Activated T-helper 17 cell treated with anti-CD3 and anti-CD28 coated beads, Interleukin-2, amount 50 U/mL, for 72 hours (primary cell): ENCODE measurements at places on chromosomes 5 and 9.

DNA sequence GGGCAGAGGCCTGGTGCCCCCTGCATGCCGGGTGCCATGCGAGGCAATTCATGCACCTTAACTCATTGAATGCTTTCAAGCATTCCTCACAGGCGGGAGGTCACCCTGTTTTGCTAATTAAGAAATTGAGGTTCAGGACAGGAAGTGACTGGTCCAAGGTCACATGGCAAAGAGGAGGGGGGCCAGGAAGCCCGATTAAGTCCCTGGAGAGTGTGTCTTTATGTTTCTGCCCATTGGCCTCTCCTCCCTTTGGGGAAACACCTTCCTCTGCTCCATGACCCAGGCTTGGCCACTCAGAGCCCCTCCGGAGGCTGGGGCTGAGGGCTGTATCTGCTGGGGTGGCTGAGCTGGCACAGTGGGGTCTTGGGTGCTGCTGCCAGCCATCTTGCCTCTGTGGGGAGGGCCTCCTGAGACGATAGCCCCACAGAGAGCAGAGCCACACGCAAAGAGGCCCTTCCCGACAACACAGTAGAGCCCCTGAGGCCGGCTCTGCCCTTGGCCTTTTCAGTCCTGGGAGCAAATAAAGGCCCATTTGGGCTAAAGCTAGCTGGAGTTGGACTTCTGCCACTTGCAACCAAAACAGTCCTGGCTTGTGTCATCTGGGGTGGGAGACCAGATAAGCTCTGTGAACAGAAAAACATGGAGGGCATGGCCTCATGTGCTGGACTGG is 90.8 kb upstream of the NEURL1B start:
- ATAC-seq = no peak

DNA sequence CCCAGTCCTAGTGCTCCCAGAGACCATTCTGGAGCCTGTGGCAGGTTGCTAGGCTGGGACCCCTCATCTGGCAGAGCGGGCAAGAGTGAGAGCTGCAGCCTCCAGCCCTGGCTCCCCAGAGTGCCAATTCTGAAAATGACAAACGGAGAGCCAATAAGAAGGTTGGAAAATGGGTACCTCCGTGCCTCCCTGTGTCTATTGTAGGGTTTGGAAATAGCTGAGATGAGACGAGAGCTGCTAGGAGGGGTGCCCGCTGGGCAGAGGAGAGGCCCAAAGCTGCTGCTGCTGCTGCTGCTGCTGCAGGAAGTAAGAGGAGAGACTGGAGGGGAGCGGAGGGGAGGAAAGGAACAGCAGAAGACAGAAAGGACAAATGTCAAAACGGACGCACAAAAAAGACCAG is 36.0 kb upstream of the FUBP3 start:
- no peak for ATAC-seq

GRCh38 chr9:104589626-104590025 is 9.6 kb downstream of the OR13C5 start:
- ATAC-seq = no peak

- ATAC-seq = no peak
These were observed 832.1 kb upstream of the ZNF608 start for GRCh38 chr5:125578551-125578950.

GRCh38 chr9:112065806-112066606 is 109.1 kb downstream of the SUSD1 start:
- ATAC-seq = no peak

- ATAC-seq = no peak
These were observed 24.9 kb downstream of the ROPN1L start for GRCh38 chr5:10466446-10467073.

- no peak for ATAC-seq
These were observed 343.7 kb downstream of the GLIS3 start for GRCh38 chr9:3956081-3956671.

DNA sequence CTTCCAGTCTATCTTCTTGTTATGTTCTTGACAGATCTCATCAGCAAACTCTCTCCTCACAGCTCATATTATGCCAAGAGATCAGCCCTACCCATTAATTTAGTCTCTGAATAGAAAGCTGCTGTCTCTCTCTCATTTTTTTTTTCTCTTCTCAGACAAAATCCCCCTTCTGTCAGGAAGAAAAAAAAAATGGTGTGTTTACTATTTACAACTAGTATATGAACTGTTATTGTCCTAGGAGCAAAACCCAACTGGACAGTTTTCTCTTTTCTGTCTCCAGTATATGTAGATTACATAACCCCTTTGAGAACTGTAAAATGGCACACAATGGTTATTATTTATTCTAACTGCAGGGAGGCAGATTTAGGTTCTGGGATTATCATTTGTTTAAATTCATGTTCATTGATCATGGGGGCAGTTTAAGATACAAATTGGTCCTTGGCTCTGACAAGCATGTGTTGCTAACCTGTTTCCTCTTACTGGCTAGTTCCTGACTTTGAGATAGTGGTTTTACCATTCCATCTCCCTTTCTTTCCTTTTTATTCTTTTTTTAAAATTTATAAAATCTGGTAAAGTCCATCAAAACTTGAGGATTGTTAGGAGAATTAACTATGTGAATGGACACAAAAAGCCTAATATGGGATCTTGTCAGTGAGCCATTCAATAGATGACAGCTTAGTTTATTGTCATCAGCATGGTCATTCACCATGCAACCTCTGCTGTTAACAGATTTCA is 210.0 kb upstream of the PAPPA start:
- no peak for ATAC-seq

DNA sequence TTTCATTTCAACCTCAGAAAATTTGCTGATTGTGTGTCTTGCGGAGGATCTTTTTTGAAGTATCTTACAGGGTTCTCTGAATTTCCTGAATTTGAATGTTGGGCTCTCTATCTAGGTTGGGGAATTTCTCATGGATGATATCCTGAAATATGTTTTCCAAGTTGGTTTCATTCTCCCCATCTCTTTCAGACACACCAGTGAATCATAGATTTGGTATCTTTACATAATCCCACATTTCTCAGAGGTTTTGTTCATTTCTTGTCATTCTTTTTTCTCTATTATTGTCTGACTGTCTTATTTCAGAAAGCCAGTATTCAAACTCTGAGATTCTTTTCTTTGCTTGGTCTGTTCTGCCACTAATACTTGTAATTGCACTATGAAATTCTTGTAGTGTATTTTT is 456.9 kb downstream of the PRELID2 start:
- ATAC-seq = no peak

- no peak for ATAC-seq
These were observed 2055.0 kb upstream of the ACO1 start for GRCh38 chr9:30329431-30329830.

DNA sequence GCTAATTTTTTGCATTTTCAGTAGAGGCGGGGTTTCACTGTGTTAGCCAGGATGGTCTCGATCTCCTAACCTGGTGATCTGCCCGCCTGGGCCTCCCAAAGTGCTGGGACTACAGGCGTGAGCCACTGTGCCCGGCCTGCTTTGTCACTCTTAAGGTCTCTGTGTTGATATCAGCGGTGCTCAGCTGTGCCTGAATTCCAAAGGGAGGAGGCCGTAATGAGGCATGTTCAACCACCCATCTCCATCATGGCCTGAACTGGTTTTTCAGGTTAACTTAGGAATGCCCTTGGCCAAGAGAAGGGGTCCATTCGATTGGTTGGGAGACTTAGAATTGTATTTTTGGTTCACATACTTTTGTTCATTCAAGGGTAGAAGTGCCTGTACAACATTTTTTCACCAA is 22.0 kb downstream of the HSD17B3 start:
- ATAC-seq = no peak

DNA sequence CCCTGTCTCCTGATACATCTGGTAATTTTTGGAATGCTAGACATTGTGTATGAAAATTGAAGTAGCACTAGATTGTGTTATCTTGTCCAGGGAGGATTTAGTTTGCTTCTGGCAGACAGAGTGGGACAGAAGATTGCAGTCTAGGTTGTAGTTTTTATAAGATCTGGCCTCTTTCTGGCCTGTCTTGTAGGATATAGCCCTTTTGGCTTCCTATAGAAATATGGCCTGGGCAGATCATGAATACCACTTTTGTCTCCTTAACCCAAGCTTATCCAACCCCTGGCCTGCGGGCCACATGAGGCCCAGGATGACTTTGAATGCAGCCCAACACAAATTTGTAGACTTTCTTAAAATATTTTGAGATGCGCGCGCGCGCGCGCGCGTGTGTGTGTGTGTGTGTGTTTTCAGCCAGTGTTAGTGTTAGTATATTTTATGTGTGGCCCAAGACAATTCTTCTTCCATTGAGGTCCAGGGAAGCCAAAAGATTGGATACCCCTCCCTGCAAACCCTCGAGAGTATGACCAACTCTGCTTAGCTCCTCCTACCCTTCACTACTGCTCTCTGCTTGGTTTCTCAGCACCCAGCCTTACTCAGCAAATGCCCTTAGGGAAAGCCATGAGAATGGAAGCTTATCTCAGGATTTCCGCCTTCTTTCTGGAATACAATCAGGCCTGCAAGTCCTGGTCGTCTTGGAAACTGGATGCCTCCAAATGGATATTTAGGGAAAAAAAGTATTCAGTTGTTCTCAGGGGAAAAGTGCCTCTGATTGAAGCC is 26.5 kb downstream of the ANKRD33B start:
- peak; percentile 43 for ATAC-seq

- no peak for ATAC-seq
These were observed 77.8 kb downstream of the BOD1 start for GRCh38 chr5:173538654-173539053.

DNA sequence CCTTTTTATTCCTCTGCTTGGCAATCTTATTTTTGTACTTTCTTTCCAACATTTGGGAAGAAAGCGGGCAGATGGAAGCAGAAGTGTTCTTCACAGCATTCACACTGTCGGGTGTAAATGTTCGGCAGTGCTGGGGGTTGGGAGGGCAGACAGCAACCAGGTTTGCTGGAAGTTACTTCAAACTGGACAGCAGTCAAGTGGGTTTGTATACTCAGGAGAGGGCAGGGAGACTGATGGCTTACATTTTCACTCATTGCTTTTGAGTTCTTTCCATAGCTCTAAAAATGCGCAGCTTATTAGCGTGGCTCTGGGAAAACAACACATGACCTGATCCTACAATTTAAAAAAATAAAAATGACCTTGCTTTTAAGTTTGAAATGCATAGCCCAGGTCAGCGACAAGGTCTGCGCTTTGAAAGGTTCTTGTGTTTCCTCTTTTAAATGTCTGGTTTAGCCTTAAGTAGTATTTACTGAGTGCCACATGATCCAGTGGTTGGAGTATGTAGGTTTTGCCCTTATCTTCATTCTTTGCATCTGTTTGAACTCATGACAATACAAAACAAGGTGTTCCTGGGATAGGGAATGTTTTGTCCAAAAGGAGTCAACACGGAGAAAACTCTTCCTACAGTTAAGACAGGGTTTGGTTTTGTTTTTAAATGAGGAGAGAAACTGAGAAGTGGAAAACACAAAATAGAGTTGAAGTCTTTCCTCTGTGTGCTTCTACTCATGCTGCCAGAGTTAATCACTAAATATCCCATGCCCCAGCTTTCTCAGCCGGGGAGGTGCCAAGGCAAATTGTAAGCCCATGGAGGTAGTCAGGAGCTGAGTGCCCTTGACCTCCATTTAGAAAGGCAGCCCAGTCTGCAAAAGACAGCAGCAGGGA is 132.7 kb upstream of the DMRT1 start:
- no peak for ATAC-seq

DNA sequence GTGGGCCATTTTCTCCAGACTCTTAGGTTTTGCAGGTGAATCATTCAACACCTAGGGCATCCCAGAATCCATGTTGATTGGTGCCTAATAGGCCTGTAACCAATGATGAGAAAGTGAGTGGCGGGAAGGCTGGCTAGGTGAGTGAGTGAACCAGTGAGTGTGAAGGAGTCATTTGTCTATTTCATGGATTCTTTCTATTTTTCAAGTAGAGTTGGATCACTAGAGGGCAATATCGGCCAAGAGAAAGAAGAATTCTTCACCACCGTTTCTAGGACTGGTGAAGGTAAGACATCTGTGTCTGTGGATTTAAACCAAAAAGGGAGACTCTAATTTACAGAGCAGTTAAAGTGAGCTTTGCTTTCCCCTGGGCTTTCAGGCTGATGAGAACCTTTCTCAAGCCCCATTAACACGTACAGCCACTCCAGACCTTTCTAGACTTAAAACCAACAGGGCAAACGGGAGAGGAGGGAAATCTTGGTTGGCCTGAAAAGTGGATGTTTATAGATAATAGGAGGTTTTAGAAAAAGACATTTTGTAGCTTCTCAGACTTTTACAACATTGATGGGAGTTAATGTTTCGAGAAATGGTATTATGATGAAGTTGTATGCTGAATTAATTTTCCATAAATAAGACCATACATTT is 114.3 kb upstream of the IL12B start:
- ATAC-seq = peak; percentile 60

DNA sequence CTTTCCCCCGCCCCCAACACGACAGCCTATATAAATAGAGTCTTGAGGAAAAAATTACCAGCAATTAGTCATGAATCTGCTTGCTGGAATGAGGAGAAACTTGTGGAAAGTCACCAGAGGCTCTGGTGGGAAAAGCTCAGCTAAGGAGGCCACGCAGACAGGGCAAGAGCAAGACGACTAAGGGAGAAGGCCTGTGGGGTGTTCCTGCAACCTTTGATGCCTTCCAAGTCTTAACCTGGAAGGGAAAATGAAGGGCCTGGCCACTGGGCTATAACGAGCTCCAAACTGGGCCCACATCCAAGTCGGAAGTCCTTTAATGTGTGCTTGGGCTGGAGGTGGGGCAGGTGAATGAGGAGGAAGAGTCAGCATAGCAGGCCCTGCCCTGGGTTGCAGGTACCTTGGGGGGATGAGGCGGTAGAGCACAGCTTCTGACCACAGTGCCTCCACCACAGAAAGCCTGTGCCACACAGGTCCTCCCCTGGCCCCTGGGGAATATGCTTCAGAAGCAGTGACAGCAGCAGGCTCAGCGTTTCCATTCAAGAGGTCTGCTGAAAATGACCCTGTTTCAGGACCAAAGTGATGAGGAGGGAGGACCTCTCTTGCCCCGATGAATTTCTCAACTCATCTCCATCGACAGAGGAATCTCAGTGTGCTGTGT is 92.8 kb upstream of the LRRTM2 start:
- ATAC-seq = no peak

DNA sequence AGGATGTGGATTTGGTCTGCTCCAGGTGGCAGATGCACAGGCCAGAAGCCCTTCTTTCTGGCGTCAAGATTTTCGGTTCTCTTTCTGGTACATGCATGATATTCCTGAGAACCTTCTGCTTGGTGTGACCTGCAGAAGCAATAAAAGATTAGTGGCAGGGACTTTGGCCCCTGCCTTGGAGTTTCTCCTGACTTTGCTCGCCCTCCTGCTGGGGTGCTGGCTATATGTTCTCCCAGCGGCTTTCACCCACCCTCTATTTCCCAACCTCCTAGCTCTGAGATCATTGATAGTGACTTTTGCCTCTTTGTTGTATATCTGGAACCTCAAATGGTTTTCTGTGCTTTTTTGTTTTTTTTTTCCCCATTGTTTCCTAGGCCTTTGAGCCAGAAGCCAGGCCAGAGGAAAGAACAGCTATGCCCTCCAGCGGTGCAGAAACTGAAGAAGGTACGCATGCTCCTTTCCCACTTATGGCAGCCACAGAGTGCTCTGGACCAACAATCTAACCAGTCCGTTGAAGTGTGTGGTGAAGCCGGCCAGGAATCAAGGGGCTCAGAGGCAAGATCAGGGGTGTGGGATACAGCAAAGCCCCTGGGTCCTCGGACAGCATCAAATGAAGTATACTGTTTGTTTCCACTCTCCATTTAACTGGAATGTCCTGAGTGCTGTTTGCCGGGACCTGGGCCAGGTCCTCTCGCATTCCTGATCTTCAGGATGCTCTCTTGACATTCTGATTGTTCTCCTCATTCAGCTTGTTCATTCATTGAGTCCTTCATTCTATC is 154.5 kb downstream of the ARHGEF28 start:
- no peak for ATAC-seq

- ATAC-seq = no peak
These were observed 441.5 kb upstream of the CDH6 start for GRCh38 chr5:30752015-30752414.
